ENCODE measurements at places on chromosomes 6 and 20.
A peak's percentile ranks its signal among the peaks of the same experiment; 100 is the strongest.

DNA sequence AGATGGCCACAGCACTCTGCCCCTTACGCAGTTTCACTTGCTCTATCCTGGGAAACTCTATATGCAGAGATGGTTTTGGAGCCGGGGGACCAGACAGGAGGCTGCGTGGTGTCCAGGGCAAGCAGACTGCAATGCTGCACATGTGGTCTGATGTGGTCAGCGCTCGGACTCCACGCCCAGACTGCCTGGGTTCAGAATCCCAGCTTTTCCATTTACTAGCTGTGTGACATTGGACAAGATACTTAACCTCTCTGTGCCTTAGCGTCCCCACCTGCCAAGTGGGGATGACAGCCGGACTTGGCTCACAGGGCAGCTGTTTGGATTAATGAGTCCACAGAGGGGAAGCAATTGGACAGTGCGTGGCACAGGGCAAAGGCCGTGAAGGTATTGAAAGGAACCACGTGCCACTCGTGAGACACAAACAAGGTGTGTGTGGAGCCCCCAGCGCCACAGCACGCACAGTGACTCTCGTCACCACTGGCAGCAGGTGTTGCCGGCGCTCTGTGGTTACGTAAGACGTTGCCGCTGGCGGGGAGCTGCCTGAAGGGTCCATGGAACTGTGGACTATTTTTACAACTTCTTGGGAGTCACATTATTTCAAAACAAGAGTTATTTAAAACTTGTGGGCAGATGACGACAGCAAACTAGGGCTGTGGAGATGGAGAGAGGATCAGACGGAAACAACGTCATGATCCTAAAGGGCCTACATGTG is 201.4 kb downstream of the PREX1 start:
- no peak for DNase-seq

DNA sequence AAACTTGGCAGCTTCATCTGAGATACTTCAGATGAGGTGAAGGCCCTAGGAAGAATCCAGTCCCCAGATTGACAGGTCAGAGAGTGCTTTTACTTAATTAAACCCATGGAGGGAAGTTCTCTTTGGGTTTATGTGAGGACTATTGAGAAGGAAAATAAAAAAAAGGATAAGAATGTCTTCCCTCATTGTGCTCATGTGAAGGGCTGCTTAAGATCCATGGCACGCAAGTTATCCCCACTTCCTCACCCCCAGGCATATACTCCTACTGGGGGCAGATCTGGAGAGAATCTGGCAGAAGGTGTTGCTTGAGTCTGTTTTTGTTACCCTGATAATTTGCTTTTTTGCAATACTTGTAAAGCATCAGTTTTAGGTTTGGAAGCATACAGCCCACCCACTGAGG is 322.9 kb upstream of the TFAP2D start:
- DNase-seq = peak; percentile 51

- DNase-seq = peak; percentile 98
Measured at GRCh38 chr20:36861875-36862801, 13.8 kb upstream of the TLDC2 start.

DNA sequence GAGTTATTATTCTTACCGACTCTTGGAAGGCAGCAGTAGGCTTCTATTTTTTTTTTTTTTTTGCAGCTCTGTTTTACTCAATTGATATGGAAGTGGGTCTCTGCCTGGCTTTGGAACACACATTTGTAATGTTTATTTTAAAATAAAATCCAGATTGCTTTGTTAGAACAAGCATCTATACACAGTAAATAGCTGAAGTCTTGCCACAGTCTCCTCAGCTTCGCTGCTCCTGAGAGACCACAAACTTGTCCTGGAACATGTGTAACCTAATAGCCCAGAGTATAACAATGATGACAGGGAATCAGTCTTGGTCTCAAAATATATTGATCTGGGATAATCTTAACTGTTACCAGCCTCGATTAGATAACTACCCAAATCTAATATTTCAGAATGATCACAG is 299.8 kb upstream of the NOX3 start:
- no peak for DNase-seq

- peak; percentile 72 for DNase-seq
Measured at GRCh38 chr6:28769626-28770402, 154.0 kb downstream of the TRIM27 start.

GRCh38 chr20:47143657-47144056 is 212.8 kb downstream of the ZMYND8 start:
- DNase-seq = no peak

- no peak for DNase-seq
Measured at GRCh38 chr20:45751721-45752120, 29.6 kb downstream of the SPINT4 start.

GRCh38 chr6:142886431-142887170 is 58.4 kb downstream of the HIVEP2 start:
- DNase-seq = no peak

DNA sequence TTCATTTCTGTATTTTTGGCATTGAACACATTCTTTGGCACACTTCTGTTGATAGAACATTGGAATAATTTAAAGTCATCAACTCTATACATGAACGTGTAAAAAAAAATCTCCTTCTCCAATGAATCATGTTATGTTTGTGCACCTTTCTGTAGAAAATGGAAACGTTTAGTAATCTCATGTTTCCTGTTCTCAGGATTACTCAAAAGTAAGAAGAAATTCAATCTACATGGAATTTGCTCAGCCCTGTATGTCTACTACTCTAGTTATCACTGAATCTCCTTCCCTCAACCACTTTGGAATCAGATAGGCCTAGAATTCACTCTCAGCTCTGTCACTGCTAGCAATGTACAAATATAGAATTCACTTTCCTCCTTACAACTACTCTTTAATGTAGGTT is 103.6 kb downstream of the COL21A1 start:
- DNase-seq = no peak

DNA sequence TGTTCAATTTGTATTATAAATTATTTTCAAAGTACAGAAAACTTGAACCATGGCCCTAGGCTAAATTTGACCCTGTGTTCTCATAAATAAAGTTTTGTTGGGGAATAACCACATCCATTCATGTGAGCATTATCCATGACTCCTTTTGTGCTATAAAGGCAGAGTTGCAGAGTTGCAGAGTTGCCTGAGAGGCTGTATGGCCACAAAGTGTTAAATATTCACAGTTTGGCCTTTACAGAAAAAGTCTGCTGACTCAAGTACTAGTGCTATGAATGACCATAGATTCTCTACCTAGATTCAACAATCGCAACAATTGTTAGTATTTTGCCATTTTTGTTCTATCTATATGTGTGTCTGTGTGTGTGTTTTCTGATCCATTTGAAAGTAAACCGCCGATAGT is 46.2 kb upstream of the BEND3 start:
- peak; percentile 43 for DNase-seq

DNA sequence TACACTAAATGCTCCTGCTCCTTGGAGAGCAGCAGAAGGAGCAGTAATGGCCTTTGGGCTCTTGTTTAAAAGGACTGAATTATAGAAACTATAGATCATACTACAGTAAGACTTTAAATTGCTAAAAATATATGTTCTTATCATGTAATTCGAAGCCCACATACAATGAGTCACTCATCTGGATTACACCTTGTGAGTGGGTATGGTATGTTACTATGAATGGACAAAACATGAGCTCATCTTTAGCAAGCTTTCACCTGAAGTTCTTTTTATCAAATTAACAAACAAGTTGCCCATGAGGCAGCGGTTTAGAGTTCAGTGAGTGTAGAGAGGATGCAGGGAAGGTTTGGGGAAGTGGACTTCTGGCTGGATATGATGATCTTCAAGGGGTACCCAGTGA is 114.4 kb upstream of the CCN2 start:
- DNase-seq = no peak

DNA sequence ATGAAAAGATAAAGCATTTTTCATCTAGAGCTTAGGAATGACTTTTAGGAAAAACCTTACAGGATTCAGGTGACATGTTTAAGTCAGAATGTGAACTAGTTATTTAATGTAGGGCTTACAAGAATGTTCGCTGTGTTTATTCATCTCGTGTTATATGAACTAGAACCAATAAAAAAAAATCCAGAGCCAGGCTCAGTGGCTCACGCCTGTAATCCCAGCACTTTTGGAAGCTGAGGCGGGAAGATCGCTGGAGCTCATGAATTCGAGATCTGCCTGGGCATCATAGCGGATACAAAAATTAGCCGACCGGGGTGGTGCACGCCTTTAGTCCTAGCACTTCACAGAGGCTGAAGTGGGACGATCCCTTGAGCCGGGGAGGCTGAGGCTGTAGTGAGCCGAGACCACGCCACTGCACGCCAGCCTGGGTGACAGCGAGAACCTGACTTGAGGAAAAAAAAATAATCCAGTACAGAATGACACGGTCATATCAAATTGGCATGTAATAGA is 46.3 kb downstream of the OR2B2 start:
- DNase-seq = no peak

- DNase-seq = no peak
Measured at GRCh38 chr6:53301801-53302537, 46.8 kb downstream of the ELOVL5 start.

DNA sequence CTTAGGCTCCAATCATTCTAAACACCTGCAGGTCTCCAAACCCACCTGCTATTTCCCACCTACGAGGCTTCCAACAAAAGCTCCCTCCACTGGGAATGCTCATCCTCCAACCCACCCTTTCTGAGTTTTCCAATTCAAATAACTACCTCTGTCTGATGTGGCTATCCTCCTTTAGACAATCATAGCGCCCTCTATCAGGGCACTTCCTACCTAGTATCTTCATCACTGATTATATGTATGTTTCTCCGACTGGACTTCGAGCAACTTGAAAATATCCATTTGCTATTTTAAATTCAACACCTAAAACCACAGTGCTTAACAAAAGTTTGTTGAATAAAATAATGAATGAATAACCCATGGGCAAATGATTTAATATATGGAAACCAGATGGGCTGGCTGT is 41.3 kb downstream of the MTFR2 start:
- no peak for DNase-seq

DNA sequence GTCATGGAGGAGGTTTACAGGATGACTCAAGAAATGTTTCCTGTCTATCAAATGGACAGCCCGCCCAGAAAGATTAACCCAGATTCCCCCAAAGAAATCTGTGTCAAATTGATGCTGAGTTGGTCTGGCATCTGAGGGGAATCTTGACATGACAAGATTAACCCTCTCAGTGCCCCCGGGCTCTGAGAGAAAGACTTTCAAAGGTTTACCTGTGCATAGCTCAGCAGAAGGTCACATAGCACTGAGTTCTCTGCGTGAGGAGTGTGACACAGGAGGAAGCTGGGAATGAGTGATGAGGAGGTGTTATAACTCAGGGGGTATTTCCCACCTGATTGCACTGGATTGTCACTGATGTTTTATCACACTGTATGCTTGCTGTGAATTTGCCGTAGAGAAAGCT is 601.2 kb downstream of the DHX35 start:
- no peak for DNase-seq

- no peak for DNase-seq
Measured at GRCh38 chr6:112806163-112806865, 459.2 kb downstream of the RFPL4B start.

GRCh38 chr6:105804424-105804823 is 281.7 kb upstream of the PRDM1 start:
- no peak for DNase-seq

DNA sequence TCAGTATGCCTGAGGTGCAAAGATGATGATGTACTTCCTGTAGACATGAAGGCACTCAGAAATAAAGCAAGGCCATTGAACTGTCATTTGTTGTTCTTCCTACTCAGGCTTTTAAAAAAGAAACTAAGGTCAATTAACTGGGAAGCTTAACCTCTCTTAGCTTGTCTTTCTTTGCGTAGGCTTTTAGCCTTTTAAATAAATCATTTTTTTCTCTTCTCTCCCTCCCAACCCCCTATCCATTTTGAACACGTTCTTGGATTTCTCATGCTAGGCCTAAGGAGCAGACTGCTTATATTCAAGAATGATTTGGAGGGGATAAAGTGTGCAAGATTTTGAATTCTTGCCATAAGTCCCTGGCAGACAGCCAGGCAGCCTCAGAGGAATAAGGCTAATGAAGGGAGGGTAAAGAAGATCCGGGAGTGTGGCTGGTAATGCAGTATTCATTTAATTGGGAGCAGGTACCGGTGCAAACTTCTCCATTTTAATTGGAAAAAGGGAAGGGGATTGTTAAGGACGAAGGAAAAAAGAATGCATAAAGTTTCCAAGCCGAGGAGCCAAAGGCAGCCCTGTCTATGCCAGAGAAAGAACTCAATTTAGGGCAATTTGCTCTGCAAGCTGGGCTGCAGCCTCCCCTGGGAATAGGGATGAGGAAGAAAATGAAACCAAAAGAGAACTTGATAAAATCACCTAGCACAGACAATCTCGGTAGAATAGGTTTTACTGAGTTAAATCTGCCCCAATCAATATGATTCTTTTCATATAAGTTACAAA is 343.8 kb upstream of the MMS22L start:
- DNase-seq = peak; percentile 3

- no peak for DNase-seq
Measured at GRCh38 chr6:47400581-47400980, 77.0 kb upstream of the CD2AP start.

GRCh38 chr6:122788663-122789181 is 336 bp upstream of the SMPDL3A start:
- no peak for DNase-seq

DNA sequence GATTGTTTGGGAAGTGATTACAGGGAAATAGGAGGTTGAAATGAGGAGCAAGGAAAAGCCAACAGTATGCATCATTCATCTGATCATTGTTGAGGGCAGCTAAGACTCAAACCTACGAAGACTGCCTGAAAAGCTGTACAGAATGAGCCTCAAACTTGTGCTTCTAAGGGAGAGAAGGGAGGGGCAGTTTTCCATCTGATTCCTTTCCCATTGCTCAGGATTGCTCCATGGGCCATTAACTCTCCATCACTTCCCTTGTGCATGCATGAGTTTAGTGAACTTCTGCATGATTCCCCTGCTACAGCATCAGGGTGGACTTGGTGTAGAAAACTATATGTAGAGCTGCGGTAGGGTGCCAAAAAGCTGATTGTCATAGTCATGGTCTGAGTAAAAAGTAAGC is 742.7 kb upstream of the SLC35B3 start:
- no peak for DNase-seq

DNA sequence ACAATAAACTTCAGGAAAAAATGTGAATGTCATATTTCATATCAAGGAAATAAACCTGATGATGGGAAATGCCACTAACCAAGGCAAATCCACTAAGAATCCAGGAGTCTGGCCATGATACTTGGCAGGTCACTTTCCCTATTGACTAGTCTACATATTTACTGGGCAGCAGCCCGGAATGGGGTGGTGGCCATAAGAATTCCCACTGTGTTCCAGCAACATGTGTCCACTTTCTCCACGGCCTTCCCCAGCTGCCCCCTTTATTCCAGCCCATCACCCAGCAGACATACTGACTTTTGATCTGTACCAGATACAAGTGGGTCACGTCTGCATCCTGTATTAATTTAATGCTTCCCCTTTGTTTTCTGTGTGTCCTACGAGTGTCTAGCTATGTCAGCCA is 234.5 kb upstream of the PRDM1 start:
- DNase-seq = no peak

GRCh38 chr6:33983721-33984465 is 162.0 kb downstream of the GRM4 start:
- no peak for DNase-seq

DNA sequence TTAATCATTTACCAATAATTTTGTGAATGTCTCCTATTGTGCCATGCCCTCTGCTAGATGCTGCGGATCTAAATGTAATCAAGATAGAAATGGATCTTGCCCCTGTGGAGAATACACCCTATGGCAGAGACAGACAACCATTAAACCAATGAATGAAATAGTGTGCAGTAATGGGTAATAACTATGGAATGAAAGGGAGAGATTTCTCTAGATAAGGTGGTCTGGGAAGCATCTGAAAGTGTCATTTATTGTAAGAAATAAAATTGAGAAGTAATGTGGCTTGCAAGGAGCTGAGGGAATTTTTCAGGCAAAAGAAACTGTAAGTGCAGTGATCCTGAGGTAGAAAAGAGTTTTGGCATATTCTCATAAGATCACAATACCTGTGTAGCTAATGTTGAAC is 430.0 kb downstream of the LMBRD1 start:
- no peak for DNase-seq
